ENCODE measurements at places on chromosomes 4 and X. TPM values are rescaled to one million over a fixed set of nuclear protein-coding genes. Genes with fewer than 3 reads are reported as not detected.

HAND2 gene
- total RNA-seq = not detected

SLC9A7 gene
- 3.8 TPM for total RNA-seq

NEUROG2 gene
- total RNA-seq = not detected

APLN gene
- total RNA-seq = 2.1 TPM

ARHGAP36 gene
- not detected for total RNA-seq

HDAC6 gene
- total RNA-seq = 88.9 TPM

TBC1D8B gene
- total RNA-seq = 0.40 TPM

PAGE5 gene
- total RNA-seq = not detected

HTN1 gene
- not detected for total RNA-seq

MGAT4D gene
- total RNA-seq = not detected

CFAP299 gene
- not detected for total RNA-seq

LGI2 gene
- total RNA-seq = not detected

TRIM75 gene
- not detected for total RNA-seq

NDNF gene
- total RNA-seq = 0.08 TPM

PCDH18 gene
- total RNA-seq = not detected

BTK gene
- total RNA-seq = not detected
